ENCODE measurements at places on chromosomes 7 and 10.

- no peak for DNase-seq
These were observed 39.7 kb upstream of the NFE2L3 start for GRCh38 chr7:26112203-26112740.

DNA sequence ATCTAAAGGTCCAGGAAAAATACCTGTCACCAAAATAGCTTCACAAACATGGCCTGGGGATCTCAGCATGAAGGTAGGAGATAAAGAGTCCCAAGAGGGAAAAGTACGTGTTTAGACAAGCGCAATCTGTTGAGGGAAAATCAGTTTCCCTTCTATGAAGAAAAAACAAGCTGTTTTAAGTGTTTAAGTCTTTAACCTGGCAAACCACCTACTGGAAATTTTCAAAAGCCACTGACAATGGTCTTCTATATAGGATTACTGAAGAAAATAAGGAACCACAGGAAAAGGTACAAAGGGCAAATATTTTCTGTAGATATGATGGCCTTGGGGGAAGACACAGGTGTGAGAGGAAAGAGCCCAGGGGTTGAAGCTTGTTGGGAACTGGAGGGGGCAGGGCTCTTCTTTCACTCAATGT is 21.2 kb downstream of the ALDH18A1 start:
- no peak for DNase-seq

DNA sequence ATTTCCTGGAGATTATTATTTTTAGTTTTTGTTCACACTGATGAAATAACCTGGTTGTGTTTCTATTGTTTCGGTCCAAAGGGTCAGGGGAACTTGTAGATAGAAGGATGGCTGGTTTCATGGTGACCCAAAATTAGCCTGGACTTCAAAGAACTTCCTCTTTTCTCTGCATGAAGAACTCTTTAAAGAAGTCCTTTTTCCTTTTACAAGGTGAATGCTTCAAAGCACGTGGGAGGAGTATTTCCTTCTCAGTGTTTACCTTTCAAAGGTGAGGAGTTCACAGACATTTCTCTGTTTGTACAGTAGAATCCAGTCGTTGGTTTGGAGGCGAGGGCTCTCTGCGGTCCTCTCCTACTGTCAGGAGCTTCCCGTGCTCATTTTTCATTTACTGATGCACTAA is 561.7 kb downstream of the GATA3 start:
- no peak for DNase-seq

- no peak for DNase-seq
These were observed 13.1 kb downstream of the LRRC4 start for GRCh38 chr7:128017862-128018845.

All from umbilical cord (tissue), 2 donors.